ENCODE measurements at places on chromosomes 2 and 18.

DNA sequence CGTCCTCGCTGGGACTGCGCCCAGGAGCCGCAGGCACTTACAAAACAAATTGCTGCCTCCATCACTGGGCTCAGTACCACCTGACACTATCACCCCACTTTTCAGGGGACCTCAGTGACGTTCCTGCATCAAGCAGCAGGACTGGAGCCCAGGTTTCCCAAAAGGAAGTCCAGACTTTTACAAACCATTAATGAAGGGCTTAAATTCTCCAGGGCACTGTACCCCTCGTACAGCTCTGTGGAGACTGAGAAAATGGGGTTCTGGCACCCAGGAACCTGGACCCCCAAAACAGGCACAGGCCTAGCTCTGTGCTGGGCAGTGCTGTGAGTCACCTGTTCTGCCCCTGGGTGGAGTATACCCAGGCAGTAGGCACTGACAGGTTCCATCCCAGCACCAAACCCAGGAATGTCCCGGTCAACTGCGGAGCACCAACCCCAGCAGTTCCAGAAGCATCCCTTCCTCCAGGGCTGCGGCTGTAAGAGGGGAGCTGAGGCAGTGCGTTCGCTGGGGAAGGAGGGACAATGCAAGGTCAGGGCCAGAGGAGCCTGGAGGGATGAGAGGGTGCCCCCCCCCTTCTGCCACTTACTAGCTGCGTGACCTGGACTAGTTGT, 24.6 kb upstream of the NOTO start:
- no peak for DNase-seq

GRCh38 chr18:61503688-61504087, 170.5 kb downstream of the CDH20 start:
- DNase-seq: peak; percentile 11

DNA sequence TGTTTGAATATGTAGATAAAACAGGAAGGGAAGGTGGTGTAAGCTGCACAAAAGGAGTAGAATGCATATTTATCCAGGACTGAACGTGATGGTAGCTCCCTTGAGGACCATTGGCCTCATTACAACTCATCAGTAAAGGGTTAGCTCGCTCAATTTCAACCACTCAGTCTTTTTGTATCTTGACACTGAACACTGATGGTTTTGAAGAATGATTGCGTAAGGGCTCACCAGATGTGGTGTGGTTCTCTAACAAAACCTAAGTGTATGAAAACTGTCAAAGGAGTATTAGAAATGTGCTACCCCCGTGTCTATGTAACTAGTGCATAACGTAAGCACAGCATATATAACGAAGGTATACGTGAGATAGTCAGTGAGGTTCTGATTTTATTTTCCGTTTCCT, 272.4 kb upstream of the THSD7B start:
- DNase-seq: no peak

GRCh38 chr2:144234542-144234871, 285.4 kb downstream of the ZEB2 start:
- DNase-seq: no peak

- peak; percentile 96 for DNase-seq
Observed at GRCh38 chr2:32864334-32865111, 82.2 kb upstream of the LTBP1 start.

GRCh38 chr2:6202756-6203155, 510.6 kb downstream of the SOX11 start:
- no peak for DNase-seq

DNA sequence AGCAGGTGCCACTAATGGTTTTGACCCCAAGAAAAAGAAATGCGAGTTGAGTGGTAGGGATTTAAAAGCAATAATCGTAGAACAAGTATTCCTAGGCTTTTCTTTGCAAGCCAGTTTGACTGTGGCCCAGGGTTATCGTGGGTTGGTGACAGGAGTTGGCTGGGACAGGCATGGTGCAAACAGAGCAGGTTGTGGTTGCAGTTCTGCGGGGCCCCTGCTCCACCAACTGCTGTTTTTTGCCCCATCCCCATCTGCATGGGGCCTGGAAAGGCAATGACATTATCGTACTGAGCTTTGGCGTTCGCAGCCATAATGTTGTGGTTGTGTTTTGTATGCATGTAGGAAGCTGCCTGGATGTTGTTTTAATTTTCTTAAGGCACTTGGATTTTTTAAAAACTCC, 274.0 kb downstream of the TSN start:
- DNase-seq: no peak

DNA sequence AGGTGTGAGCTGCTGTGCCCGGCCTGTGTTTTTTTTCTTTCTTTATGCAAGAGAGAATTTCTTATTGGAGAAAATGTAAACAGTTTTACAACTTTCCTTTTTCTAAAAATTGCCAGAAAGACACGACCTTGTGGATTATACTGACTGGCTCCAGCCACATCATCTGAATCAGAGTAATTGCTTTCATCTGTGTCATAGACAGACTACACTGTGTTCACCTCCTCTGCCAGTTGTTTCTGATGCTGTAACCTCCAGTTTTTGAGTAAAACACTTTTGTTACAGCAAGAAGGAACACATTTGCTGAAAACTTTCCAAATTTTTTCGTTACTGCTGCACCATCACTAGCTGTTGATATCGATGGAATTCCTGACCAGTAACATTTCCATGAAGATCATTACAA, 43.9 kb upstream of the PLEKHM3 start:
- DNase-seq: peak; percentile 66

DNA sequence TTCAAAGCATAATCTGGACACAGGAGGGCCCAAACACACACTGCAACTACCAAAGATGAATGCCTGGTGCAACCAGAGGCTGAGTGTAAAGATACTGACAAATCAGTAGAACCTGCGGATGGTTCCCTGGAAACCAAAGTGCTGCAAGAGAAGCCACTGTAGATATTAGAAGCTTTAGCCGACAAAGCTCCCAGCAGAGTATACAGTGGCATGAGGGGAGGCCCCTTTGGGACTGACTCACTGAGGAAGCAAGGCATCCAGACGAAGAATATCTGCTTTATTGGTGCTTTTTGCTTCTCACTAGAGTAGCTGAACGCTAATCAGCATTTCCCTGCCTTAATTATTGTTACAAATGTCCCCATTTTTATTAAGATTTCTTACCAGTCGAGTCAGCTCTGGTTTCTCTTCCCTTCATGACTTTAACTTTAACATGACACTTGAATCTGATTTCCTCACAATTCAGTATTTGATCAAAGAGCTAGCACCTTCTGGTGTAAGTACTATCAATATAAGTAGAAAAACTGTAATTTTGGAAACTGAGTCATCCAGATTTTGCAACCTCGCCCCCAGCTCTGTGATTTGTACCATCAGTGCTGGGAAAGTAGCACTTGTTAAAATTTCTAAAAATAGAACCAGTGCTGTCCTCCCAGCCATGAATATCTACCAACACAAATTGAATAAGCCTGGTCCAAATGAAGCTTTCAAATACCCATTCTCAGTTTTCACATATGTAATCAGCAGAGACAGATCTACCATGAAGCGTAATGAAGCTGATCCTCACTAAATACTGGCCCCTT, 34.2 kb downstream of the FIGN start:
- DNase-seq: no peak

DNA sequence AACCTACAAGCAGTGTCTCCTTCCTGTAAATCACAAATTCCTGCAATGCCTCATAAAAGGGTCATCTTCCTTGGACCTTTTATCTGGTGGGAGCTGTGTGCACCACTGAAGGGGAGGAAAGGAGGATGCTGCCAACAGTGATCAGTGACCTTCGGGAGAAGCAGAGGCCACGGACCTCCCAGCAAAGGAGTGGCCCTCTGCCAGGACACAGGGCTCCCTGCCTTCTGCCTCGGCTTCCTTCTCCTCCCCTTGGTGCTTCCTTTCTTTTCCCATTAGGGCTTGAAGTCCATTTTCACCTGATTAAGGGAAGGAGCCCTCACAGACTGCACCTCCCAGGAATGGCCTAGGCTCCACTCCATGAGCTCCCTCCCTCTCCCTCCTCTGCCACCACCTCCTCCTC, 85.3 kb upstream of the ITGA6 start:
- DNase-seq: no peak
